ENCODE measurements at places on chromosomes 12 and 14.

GRCh38 chr14:104494483-104494882 lies 85.1 kb upstream of the C14orf180 start:
- no peaks in the 10 kb centered on the region for H3K36me3 ChIP-seq
- no peaks in the 10 kb centered on the region for H3K27me3 ChIP-seq
- no peak overlapping the region for H3K4me3 ChIP-seq

- H3K4me3 ChIP-seq = no peak overlapping the region
- H3K4me1 ChIP-seq = peaks cover 4% of the 10 kb centered on the region
- no peak for DNase-seq
- no peaks in the 10 kb centered on the region for H3K36me3 ChIP-seq
- H3K27ac ChIP-seq = no peak overlapping the region
These were observed 17.7 kb downstream of the DNAL1 start for GRCh38 chr14:73662487-73662943.

DNA sequence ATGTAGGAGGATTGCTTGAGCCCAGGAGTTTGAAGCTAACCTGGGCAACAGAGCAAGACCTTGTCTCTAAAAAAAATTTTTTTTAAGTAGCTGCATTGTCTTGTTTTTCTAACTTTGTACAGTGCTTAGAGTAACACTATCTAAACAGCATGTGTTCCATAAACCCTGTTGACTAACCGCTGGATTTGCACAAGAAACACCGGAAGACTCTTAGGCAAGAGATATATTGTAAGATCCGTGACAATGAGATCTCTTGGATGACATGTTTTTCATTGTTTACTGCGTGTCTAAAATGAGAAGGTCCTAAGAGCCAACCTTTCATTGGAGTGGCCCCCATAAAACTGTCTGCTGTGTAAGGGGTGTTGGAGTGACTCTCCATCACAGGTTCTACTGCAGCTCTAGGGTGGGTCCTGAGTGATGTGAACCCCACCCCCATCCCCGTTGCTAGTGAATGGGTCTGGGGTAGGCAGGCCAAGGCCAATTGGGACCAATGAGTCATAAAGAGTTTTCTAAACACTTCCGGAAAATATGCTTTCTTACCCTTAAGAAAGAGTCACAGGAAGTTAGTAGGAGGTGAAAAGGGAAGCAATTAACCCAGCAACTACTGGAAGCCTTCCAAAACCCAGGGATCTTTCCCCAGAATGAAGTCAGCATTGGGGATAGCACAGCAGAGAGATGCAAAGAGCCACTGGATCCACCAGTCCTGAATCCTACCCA lies 24.3 kb upstream of the PCNX1 start:
- no peak overlapping the region for H3K27ac ChIP-seq
- DNase-seq = no peak
- H3K27me3 ChIP-seq = no peaks in the 10 kb centered on the region
- no peaks in the 10 kb centered on the region for H3K36me3 ChIP-seq
- no peak overlapping the region for H3K4me3 ChIP-seq
- H3K4me1 ChIP-seq = peaks cover 6% of the 10 kb centered on the region

DNA sequence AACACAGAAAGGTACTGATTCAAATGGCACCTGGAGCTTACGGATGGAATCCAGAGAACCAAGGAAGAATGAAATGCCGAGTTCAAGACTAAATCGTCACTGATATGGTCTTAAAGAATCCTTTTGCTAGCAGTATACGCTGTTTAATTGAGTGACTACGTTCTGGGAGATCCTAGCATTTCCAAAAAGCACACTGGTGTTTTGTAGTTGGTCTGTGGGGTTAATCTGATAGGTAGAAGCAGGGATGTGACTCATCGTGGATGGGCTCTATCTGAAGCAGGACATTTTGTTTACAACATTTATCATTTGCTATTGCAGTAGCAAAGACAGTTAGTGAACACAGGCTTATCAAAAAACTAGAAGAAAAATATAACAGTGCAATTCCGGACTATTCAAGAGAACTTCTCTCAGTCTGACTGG lies 169.2 kb upstream of the HMGA2 start:
- H3K27me3 ChIP-seq = no peaks in the 10 kb centered on the region
- H3K27ac ChIP-seq = no peak overlapping the region
- no peaks in the 10 kb centered on the region for H3K4me1 ChIP-seq
- DNase-seq = no peak
- H3K4me3 ChIP-seq = no peak overlapping the region

DNA sequence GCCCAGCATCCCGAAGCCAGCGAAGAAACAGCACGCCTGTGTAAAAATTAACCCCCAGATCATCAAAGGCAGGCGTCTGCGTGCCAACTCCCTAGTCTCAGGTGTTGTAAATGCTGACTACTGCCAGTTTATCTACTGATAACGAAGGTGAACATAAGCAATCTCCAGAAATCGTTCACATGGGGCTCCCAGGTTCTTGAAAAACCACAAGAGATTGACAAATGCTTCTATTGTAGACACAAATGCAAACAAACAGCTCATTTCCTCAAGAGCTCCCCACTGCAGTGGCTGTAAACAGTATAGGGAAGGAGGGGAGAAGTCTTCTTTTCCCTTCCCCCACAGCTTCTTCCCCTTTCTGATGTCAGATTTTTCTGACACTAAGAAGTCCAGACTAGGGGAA lies 5.3 kb upstream of the PLEKHG3 start:
- peak; percentile 18 for DNase-seq
- H3K36me3 ChIP-seq = no peaks in the 10 kb centered on the region
- H3K4me3 ChIP-seq = no peak overlapping the region
- H3K27ac ChIP-seq = peak overlapping the region; percentile 56
- peaks cover 35% of the 10 kb centered on the region for H3K4me1 ChIP-seq
- H3K27me3 ChIP-seq = no peaks in the 10 kb centered on the region

GRCh38 chr14:74952180-74952665 lies 3.2 kb downstream of the PGF start:
- H3K4me1 ChIP-seq = no peaks in the 10 kb centered on the region
- H3K4me3 ChIP-seq = no peak overlapping the region
